NCI-H748 treated with DMSO at 0.1 percent for 48 hours (cell line): ENCODE measurements at places on chromosomes 12 and 14.

DNA sequence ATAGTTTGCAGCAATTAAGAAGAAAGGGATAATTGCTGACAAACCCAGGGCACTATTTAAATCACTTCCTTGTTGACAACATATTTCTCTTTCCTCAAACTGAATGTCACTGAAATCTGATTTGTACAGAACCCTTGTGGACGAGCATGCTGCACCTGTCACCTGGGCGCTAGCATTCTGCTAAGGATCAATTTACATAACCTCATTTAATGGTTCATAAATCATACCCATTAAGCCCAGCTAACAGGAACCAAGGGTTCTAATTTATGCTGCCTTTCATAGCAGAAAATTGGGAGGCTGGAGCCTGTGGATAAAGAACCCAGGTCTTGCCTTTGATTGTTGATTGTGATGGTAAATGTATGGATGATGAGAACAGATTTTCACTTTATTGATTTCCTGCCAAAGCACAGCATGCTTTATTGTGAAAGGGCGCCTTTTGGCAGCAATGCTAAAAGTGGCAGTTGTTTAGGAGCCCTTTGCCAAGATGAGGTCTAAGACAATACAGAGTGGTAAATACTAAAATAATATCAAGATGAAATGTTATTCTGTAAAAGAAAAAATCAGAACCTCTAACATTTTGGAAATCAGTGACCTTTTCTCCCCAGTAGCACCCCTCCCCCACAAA, 95.4 kb downstream of the NKX2-1 start:
- DNase-seq, result peak; percentile 100

GRCh38 chr12:14655284-14655683, 41.1 kb downstream of the GUCY2C start:
- no peak for DNase-seq

- DNase-seq, result peak; percentile 75
Observed at GRCh38 chr12:89179983-89180382, 172.3 kb downstream of the DUSP6 start.

DNA sequence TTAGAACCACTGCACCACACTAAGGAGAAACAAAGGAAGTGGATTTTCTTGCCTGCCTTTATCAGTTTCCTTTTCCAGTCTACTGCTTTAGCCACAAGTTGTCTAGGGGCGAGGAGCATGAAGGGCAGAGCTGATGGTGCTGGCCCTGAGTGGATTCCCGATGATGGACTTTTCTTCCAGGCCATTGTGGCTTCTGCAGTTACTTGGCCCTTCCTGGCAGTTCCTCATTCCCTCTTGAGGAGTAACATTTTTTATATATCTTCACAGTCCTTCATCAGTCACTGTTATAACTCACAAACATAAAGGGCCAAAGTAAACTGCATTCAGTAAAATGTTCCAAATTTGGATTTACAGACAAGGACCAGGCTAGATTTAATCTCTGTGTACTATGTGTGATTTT, 61.2 kb upstream of the SRSF5 start:
- no peak for DNase-seq

- peak; percentile 10 for DNase-seq
Observed at GRCh38 chr14:31926123-31926522, 151.0 kb upstream of the ARHGAP5 start.

GRCh38 chr12:46960681-46961080, 118.7 kb upstream of the PCED1B start:
- no peak for DNase-seq

GRCh38 chr14:90111895-90112534, 50.2 kb downstream of the KCNK13 start:
- no peak for DNase-seq

DNA sequence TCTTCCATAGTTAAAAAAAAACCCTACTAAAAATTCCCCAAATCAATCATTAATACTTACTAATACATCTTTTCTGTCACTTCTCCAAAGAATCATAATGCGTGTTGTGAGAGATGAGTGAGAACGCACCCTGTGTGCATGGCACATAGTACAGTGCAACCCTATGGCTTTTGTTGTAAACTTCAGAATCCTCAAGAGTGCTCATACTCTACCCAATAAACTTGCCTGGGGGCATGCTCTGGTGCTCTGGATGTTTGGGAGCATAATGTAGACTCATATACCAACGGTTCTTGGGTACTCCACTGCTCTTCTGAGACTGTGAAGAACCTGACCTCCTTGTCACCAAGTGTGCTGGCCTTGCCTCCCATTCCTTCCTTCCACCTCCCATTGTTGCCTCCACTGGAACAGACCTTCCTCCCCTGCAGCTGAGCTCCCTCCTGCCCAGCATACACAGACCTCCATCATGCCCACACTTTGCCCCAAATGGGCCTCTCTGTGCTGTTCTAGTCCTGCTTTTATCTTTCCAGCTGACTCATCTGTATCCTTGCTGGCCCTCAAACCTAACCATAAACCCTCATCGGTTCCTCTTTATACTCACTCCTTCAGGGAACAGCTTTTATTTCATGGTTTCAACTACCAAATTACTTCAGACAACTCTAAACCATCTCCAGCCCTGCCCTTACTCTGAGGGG, 8.9 kb downstream of the DCP1B start:
- no peak for DNase-seq

DNA sequence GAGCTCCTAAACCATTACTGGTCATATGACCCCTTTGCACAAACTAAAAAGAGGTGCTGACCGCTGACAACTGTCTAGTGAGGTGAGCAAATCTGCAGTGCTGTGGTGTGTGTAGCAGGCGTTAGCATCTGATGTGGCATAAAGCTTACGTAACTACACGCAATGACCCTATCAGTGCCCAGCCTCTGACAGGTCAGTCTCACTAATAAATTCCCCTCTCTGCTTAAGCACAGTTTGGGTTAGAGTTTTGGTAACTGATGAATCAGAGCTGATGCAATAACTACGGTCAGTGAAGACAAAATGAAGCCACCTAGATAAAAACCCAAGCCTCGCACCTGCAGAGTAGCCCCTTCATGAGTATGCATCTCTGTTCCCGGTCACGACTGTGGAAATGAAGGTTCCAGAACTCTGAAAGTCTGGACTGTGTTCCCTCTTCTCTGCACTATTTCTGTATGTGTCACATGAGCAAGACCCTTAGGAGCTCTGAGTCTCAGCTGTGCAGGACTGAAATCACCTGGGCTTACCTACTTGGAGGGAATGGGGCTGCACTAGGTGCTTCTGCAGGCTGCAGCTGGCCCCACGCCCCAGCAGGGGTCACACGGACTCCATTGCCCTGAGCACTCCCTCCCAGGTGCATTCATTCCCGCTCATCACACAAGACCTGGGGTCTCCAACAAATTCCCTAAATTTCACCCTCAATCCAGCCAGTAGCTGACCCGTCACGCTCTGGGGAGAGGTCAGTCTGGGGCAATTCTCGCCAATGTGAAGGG, 54.4 kb downstream of the RIMBP2 start:
- DNase-seq, result no peak

GRCh38 chr14:69901113-69901951, 22.1 kb downstream of the SMOC1 start:
- DNase-seq, result no peak

GRCh38 chr12:1645819-1646218, 16.8 kb downstream of the WNT5B start:
- no peak for DNase-seq

DNA sequence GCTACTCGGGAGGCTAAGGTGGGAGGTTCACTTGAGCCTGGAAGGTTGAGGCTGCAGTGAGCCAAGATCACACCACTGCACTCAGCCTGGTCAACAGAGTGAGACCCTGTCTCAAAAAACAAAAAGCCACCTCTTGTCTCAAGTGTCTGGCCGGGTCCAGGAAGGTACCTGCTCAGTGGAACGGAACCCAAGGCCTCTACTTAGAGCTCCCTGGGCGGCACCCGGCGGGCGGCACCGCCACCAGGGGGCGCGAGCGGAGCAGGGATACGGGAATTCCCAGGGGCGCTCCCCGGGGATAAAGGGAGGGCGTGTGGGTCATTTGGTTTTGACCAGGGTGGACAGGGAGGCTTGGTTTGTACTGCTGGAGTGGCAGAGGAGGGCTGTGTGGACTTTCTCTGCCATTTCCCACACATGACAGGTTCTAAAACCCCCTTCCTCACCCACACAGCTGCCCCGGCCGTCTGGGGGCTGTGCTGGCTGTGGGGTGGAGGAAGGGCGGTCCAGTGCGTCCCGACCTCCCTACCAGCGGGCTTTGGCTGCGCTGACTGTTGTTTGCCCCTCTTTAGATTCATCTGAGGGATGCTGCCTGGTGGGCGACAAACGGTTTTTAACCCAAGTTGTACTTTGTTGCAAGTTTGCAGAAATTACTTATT, 91.4 kb downstream of the SETD3 start:
- no peak for DNase-seq

- no peak for DNase-seq
Observed at GRCh38 chr14:68157971-68158371, 338.4 kb downstream of the RAD51B start.

GRCh38 chr14:53042480-53042879, 91.6 kb upstream of the FERMT2 start:
- DNase-seq, result no peak

DNA sequence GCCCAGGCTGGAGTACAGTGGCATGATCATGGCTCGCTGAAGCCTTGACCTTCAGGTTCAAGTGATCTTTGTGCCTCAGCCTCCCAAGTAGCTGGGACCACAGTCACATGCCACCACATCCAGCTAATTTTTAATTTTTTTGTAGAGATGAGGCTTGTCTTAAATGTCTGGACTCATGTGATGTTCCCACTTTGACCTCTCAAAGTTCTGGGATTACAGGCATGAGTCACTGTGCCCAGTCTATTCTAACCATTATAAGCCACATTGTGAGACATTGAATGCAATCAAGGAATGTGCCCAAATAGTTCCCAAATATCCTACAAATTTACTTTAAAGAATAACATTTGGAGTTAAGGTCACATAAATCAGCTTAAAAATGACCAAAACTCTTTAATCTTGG, 130.7 kb upstream of the ARID2 start:
- DNase-seq, result no peak

- DNase-seq, result no peak
Observed at GRCh38 chr12:1829306-1829900, 9.0 kb downstream of the LRTM2 start.

- no peak for DNase-seq
Observed at GRCh38 chr14:61744238-61744637, 18.0 kb upstream of the SNAPC1 start.

DNA sequence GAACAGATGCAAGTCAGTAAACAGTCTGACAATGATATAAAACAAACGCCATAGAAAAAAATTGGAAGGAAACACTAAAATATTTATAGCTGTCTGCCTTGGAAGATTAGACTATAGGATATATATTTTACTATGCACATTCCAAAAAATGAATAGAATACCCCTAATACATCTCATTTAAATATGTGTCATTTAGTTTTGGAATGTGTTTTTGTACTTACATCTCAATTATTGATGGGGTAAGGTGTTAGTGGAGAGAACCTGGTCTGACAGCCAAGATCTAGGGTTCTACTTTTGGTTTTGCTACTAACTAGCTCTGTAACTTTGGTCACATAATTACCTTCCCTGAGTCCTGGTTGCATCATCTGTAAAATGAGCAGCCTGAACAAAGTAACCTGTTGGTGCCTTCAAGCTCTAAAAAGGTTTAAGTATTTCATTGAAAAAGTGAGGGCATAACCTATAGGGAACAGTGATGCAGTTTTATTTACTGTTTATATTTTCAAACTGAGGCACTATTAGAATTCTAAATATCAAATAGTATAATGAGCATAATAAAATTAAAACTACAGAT, 28.6 kb upstream of the SLC6A13 start:
- no peak for DNase-seq

GRCh38 chr14:104020471-104020870, 65.0 kb upstream of the ASPG start:
- no peak for DNase-seq

GRCh38 chr12:57479376-57480115, at the start of gene ARHGAP9:
Gene ARHGAP9, minus strand, starts transcription at chr12:57479866. Its CDS starts 460 bp downstream, at chr12:57479406.
- DNase-seq, result no peak

- DNase-seq, result no peak
Observed at GRCh38 chr14:95505030-95505589, 11.3 kb downstream of the SYNE3 start.

- no peak for DNase-seq
Observed at GRCh38 chr14:54486685-54487084, 2.1 kb downstream of the GMFB start.

DNA sequence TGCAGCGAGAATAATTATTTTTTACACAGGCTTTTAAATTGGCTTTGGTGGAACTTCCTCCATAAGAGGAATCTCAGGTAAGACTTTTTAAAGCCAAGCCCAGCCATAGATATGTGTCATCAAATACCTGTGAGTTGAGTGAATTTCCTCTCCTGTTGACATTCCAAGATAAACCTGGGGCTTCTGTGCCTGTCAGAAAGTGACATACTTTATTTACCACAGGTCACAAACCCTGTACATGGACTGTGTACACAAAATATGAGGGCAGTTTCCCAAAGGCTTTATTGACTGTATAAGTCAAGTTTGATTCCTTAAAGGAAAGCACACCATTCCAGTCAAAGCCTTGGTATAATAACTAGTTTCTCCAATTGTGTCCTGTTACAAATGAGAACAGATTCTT, 25.9 kb upstream of the SRSF5 start:
- DNase-seq, result no peak

DNA sequence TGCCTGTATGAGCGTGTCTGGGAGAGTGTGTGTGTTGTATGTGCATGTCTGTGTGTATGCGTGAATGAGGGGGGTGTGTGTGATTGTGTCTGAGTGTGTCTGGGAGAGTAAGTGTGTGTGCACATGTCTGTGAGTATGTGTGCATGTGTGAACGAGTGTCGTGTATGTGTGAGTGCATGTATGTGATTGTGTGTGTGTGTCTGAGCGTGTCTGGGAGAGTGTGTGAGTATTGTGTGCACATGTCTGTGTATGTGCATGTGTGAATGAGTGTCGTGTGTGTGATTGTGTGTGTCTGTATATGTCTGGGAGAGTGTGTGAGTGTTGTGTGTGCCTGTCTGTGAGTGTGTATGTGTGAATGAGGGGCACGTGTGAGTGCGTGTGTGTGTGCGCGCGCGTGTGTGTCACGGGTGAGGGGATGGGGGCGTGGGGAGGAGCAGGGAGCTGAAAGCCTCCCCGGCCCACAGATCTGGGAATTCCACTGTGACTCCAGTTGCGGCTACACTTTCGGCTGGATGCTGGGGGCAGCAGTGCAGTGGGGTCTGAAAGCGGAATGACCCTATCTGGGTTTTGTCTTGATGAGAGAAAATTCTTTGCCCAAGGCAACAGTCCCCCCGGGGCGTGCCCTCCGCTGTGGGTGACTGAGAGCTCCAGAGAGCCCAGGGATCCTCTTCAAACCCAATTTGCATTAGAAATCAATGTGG, 138.1 kb upstream of the MED13L start:
- DNase-seq, result no peak

- no peak for DNase-seq
Observed at GRCh38 chr14:56290195-56290594, 172.0 kb downstream of the PELI2 start.
